ENCODE measurements at places on chromosomes 3 and 15.

DNA sequence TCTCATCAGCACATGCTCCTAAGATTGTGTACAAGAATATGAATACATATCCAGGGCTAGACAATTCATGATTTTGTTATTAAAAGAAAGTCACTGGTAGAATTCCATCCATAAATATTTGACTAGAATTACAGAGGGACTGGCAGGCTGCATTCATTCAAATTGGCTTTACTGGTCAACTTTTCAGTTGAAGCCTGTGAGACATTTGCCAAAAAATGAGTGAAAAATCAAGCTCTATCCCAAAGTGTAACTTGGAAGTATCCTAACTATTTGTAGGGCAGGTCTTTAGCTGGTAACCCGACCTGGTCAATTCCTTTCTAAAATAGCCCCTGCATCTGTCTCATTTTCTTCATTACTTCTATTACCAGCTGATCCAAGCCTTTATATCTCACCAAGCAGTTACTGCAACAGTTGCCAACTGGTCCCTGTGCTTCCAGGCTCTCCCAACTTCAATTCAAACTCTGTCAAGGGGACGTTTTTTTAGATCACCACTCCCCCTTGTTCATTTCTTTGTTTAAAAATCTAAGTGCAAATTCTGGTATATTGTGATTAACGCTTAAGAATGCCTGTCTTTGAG, 173.1 kb upstream of the TBL1XR1 start:
- no peak for DNase-seq

DNA sequence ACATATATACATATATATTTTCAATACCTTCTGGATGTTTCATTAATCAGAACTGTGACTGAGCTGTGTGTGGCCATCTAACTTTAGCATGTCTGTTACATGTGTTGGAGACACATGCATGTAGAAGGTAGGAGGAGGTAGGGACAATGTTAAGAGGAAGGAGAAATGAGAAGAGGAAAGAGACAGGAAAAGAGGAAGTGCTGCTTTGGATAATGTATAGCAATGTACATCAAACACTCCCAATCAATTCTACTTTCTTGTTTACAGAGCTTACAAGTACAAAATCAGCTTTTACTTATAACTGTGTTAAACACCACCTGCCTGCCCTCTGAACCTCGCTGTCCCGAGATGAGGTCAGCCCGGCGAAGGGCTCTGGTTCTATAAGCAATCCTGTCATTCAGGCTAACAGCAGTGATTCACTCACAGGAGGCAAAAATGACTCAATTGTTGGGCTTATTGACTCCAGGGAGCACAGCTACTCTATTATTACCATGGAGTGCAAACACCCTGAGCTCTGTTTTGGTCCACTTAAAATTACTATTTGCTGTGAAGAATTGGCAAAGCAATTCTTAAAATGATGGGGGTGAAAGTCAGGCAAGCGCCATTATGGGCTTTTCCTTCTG, 188.9 kb downstream of the MEIS2 start:
- no peak for DNase-seq

GRCh38 chr3:45174234-45174633, 28.1 kb upstream of the CDCP1 start:
- DNase-seq: no peak

DNA sequence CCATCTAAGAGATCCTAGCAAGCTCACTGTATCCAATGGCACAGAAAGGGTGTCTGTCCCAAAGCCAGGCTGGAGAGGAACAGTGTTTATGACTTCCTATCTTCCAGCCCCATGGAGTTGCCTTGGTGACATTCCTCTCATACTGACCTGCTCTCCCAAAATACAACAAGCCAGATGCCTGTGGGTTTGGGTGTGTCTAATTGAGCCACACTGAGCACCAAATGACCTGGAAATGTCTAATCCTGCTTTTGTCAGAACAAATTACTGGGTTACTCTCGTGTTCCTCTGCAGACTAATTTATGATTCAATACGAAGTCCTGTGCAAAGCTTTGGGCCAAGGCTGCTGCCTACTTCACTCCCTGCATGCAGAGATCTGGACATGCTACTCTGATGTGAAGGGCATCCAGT, 98.1 kb upstream of the STRIT1 start:
- DNase-seq: peak; percentile 77

DNA sequence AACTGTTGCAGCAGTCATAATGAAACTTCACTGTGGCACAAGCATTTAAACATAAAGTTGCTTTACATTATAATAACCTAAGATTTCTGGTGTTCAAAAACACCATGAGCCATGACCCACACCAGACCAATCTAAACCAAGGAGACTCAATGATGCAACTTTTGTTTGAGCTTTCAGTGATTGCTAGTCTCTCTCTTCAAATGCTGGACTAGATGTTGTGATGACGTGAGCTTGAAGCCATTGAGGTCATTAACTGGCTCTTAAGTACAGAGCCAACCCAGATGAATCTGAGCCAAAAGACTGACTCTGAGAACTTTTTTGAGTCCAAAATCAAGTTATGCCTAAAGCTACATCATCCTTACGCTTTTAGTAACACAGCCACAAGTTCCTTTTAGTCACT, 36.5 kb downstream of the ATR start:
- no peak for DNase-seq

DNA sequence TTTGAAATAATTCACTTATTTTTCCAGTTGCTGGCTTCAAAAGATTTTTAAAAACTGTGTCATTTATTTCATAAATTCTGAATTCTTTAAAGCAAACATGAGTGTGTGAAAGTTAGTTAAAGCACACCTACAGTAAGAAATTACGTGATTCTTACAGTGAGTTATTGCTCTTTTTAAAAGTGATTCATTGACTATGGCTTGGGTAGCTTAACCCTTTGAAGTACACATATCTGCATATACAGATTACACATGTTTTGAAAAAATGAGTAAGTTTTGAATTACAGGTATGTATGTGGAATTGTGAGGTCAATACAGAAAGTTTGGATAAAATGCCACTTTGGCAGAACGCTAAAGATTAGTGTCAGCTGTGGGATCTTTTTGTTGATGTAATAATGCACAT, 64.5 kb upstream of the MBNL1 start:
- no peak for DNase-seq

GRCh38 chr3:101780661-101781060, 1.6 kb downstream of the NXPE3 start:
- peak; percentile 47 for DNase-seq

- DNase-seq: no peak
Measured at GRCh38 chr3:65685621-65686235, 353.0 kb downstream of the MAGI1 start.

- no peak for DNase-seq
Measured at GRCh38 chr3:18051306-18051705, 308.9 kb upstream of the TBC1D5 start.

DNA sequence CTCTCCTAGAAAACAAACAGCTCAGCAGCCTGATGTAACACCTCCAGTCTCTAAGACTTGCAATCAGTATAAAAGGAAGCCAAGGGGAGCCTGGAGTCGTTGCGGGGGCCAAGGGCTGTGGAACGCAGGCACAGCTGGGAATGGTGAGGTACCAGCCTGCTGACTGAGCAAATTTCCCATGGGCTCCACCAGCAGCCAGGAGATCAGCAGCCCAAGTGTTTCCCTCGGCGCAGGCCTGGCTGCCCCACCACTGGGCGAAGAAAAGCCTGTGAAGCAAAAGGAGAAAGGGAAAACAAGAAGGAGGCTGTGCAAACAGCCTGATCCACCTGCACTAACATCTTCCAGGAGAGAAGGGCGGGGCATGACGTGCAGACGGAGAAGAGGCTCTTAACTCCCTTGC, 155.3 kb downstream of the SHQ1 start:
- DNase-seq: no peak

DNA sequence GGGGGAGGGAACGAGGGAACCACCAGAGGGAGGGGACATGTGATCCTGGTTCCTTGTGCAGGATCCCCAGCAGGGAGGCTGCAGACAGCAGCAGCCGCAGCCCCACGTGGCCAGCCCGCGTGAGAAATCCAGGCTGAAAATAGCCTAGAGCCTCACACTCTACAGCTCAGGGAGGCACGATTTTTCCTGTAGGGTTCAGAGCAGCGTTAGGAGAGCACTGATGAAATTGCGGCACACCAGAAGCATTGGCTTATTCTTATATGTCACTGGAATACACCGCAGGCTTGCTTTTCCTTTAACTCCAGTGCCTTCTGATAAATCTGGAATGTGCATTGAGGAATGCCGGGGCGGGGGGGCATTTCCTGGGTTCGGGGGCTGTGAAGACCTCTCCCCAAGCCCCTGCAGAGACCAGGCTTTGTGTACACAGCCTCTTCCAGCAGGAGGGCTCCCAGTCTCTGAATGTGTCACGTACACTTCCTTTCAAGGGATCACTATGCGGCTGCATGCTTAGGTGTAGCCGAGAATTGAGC, 193.0 kb downstream of the ATP10A start:
- no peak for DNase-seq

- no peak for DNase-seq
Measured at GRCh38 chr3:43794776-43795175, 104.0 kb downstream of the ABHD5 start.

- DNase-seq: no peak
Measured at GRCh38 chr3:4850928-4851265, 128.3 kb upstream of the BHLHE40 start.

GRCh38 chr3:155944081-155944480, 73.6 kb downstream of the GMPS start:
- DNase-seq: no peak

DNA sequence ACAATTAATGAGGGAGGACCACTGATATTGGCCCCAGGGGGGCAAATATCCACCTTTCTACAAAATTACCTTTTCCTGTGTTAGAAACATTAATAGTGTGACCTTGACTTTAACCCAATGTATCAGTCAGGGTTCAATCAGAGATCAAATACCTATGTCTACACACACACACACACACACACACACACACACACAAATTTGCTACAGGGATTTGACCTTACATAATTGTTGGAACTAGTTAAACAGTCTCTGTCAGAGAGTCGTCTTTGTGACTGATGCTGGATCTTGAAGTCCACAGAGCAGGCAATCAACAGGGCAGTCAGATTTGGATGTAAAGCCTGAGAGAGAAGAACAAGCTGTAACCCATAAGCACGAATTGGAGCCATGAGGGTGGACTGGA, 32.5 kb downstream of the TM4SF4 start:
- no peak for DNase-seq

- no peak for DNase-seq
Measured at GRCh38 chr15:68330901-68331300, 53.4 kb downstream of the FEM1B start.

- DNase-seq: no peak
Measured at GRCh38 chr15:48940508-48940907, 23.2 kb downstream of the SHC4 start.

DNA sequence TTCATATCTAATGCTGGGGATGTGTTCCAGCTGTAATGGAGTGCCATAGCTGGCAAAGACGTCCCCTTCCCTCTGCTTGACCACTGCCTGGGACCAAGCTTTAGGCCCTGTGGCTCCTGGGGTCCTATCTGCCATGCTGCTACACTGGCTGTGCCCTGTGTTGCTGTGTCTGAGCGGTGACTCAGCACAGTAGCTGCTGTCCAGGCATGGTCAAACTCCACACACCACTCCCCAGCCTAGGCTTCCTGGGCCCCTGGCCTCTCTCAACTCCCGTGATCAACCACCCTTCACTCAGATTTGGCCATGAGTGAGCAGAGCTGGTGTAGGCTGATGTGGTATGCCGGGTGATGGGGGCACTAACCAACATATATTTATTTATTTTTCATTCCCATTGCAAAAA, 27.0 kb downstream of the EPHB1 start:
- DNase-seq: peak; percentile 17

DNA sequence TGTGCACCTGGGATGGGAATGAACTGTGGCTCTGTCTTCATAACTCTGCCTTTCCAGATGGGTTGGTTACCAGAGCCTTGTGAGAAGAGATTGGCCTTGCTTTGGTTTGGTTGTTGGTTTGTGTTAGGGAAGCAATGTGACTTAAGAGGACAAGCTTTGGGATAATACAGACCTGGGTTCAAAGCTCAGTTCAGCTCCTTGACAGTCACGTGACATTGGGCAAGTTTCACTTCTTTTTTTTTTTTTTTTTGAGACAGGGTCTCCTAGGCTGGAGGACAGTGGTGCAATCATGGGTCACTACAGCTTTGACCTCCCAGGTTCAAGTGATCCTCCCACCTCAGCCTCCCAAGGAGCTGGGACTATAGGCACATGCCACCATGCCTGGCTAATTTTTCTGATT, 42.7 kb downstream of the CORO2B start:
- DNase-seq: no peak

DNA sequence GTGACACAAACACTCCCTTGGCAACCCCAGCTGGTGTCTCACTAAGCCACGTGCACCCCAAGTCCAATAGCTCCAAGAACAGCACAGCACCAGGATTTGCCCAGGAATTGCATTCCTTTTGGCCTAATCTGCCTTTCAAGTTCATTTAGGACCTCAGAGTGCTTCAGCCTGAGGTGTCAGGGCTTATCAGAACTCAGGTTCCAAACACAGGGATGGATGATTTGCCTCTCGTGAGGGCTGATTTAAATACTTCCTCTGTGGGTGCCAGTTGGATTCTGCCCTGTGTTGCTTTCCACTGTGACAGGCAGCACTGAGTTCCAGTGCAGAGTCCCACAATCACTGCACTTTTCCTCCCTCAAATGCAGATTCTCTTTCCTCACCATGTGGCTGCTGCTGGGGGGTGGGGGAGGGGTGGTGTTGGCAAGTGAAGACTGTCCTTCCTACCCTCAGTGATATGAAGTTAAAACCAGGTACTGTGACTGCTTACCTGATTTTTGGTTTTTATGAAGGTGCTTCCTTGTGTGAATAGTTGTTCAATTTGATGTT, 204.3 kb upstream of the STAC start:
- DNase-seq: no peak

GRCh38 chr3:158908187-158908734, 106.4 kb downstream of the MFSD1 start:
- DNase-seq: no peak

DNA sequence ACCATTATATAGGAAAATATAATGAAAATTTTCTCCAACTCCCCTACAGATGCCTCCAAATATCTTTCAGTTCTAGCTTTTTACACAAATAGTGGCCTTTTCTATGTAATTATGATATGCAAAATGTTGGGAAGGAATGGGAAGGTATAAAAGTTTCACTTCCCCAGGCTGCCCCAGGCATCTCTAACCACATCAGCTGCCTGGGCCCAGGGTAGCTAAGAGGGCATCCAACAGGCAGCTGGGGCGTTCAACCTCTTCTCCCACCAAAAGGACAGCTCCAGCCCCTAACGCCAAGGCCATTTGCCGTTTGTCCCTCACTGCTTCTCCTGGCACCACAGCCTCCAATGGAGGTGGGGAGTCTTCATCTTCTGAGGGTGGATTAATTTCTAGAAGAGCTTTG, 188.1 kb upstream of the TSC22D2 start:
- DNase-seq: no peak

DNA sequence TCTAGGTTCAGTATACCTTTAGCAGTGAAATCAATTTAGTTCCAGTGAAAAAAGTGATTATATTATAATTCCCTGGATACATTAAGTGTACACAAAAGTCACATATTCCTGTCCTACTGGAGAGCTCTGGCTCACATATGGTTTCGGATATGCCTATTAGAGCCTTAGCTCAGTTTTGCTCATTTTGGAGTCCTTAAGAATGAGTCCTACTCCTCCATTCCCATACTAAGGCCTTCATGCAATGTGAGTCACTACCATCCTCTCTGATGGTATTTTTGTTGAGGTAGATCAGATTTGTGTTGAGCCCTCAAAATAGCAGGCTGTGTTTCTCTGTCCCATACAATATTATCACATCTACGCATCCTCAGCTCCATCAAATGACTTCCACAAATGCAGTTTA, 294.2 kb upstream of the COL8A1 start:
- DNase-seq: no peak
